ENCODE measurements at places on chromosomes 1 and 21.

DNA sequence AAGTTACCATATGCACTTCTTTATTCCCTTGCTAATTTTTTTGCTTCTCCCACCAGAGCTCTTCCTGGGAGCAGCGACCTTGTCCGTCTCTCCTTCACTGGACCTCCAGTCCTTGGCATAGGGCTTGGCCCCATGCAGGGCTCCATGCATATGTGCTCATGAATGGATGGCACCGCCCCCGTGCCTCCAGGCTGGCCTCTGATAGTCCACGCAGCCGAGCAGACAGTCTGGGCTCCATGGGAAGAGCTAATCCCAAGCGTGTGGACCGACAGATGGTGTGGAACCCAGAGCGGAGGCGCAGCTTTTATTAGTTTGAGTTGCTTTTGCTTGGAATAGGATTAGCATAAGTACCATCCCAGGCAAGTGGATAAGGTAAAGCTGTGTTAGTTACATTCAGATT lies 41.8 kb downstream of the CDCP2 start:
- no peak for DNase-seq

DNA sequence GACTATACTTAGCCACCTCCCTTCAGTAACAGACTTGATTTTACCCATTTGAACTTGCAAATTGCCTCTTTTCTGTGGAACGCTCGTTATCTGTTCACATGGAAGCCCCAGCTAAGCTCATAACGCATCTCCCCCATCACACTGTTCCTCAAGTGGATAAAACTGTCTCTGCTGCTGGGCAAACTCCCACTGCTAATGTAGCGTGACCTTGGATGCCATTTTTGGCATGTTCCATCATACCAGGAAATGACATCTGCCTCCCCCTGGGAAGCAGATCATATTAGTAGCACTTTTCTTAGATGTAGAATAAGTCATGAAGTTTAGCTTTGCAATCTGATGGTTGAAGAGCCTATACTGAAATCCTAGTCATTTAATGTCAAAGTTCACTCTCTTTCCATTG lies 528.7 kb upstream of the PLXNA2 start:
- DNase-seq: no peak

DNA sequence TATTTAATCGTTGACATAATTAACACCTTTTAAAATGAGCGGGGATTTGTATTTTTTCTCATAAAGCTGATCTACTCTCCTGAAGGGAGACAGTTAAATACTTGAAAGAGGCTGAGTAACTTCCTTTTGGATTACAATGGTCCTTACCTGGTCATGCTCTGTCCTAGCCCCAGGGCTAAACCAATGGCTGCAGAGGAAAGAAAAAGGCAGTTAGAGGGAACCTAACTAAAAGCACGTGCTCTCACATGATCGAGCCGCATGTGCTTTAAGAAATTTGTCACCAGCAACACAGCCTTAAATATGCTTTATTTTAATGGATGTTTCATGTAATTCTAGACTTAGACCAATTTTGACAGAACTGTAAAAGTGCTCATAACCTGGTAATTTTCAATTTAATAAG lies 132.7 kb downstream of the GPATCH2 start:
- DNase-seq: no peak

DNA sequence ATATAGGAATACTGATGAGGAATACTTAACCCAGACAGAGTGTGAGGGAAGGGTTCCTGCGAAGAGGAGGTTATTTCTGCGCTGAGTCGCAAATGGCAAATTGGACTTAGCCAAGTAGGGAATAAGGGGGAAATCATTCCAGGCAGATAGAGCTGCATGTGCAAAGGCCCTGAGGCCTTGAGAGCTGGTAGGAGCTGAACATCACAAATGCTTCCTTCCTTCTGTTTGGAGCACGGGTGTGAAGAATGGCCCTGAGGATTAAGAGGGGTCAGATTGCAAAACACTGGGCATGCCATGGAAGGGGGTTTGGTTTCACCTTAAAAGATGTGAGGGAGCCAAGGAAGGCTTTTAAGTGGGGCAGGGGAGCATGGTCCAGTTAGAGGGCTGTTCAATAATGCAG lies 12.4 kb downstream of the IER5 start:
- no peak for DNase-seq

- peak; percentile 63 for DNase-seq
Measured at GRCh38 chr1:103514920-103515503, 10.5 kb upstream of the RNPC3 start.

GRCh38 chr1:225451340-225451739 lies 23.5 kb upstream of the LBR start:
- DNase-seq: no peak

GRCh38 chr1:236728752-236729151 lies 42.5 kb downstream of the ACTN2 start:
- no peak for DNase-seq

- no peak for DNase-seq
Measured at GRCh38 chr1:18722270-18722669, 91.6 kb downstream of the PAX7 start.

DNA sequence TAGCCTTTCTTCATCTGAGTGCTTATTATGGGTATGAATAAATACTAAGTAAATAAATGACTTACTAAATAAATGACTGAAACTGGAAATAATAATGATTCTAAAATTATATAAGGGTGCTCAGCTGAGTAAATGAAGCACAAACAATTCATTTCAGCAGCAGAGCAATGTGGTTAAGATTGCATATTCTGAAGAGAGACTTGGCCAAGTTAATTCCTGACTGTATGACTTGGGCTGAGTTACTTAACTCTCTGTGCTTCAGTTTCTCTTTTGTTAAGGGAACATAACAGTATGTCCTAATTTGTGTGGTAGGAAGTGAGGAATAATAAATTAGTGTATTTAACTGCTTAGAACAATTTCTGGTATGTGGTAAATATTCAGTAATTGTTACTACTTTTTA lies 19.1 kb downstream of the AGL start:
- no peak for DNase-seq

Measured in EL (cell line).